Activated naive CD4-positive, alpha-beta T cell treated with anti-CD3 and anti-CD28 coated beads for 36 hours (primary cell): ENCODE measurements at places on chromosomes 1 and 21. TPM values are rescaled to one million over a fixed set of nuclear protein-coding genes. Genes with fewer than 3 reads are reported as not detected.

Gene ATP5PB
- 331 TPM for total RNA-seq

Gene PLA2G2C
- total RNA-seq: 0.94 TPM

Gene ACTL8
- not detected for total RNA-seq

Gene GLMN
- total RNA-seq: 14.0 TPM

Gene IGSF9
- not detected for total RNA-seq

DNA sequence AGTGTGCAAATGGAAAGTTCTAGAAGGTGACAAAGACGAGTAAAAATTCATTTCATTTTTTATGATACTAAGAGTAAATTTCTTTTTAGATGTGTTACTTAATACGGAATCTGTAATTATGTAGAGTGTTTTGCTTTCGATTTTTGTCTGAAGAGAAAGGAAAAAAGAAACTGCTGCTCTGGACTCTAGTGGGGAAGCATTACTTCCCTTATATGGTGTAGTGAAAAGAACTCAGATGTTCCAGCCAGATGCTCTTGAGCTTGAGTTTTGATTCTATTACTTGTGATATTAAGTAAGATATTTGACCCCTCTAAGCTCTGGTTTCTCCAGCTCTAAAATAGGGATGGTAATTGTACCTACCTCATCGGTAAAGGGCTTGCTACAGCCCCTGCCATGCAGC, 12.2 kb upstream of the GPR161 start:
- H3K4me3 ChIP-seq: no peak overlapping the region
- DNase-seq: no peak
- H3K4me1 ChIP-seq: peaks cover 14% of the 10 kb centered on the region
- no peak overlapping the region for H3K27ac ChIP-seq
- no peaks in the 10 kb centered on the region for H3K27me3 ChIP-seq

DNA sequence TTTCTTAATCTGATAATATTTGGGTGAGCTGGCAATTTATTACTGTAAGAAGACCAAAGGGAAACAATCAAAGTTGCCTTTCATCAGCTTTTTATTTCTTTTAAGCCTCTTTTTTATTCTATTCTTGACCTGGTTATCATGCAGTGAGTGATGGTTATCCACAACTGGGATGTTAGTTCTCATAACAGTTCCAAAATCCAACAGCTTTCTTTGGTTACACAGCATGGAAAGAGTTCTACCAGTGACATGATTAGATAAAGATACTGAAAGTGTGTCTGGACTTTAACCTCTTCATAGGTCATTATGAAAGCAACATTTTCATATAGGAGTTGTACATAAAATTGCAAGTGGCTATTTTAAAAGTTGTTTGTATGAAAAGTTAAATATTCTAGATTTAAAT, 163.0 kb downstream of the SYT2 start:
- H3K27ac ChIP-seq: no peak overlapping the region
- no peak overlapping the region for H3K4me3 ChIP-seq
- no peaks in the 10 kb centered on the region for H3K27me3 ChIP-seq
- H3K36me3 ChIP-seq: no peaks in the 10 kb centered on the region

DNA sequence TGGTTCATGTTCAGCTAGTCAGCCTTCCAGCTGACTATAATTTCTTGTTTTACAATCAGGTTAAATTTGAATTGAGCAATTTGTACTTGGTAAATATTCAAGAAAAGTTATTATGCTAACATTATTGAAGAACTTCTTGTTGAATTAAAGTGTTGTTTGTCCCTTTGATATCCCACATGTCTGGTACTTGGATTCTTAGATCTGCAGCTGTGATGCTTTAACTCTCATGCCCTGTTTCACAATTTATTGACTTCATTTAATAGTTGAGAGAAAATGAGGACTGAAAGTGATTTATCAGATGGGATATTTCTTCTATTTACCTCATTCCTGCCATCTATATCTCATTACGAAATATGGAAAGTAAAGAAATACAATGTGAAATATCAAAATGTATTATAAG, 92.8 kb downstream of the FASLG start:
- no peaks in the 10 kb centered on the region for H3K27me3 ChIP-seq
- H3K36me3 ChIP-seq: no peaks in the 10 kb centered on the region
- DNase-seq: no peak
- peaks cover 42% of the 10 kb centered on the region for H3K4me1 ChIP-seq
- no peak overlapping the region for H3K27ac ChIP-seq

- H3K4me1 ChIP-seq: peaks cover 12% of the 10 kb centered on the region
- H3K36me3 ChIP-seq: no peaks in the 10 kb centered on the region
- H3K27ac ChIP-seq: no peak overlapping the region
- no peak for DNase-seq
Observed at GRCh38 chr1:199273837-199274379, 635.1 kb downstream of the PTPRC start.

- H3K4me3 ChIP-seq: peak overlapping the region; percentile 71
- H3K27me3 ChIP-seq: no peaks in the 10 kb centered on the region
- H3K4me1 ChIP-seq: peaks cover 82% of the 10 kb centered on the region
- peaks cover 17% of the 10 kb centered on the region for H3K36me3 ChIP-seq
- peak overlapping the region; percentile 88 for H3K27ac ChIP-seq
Observed at GRCh38 chr1:198597690-198598430, 41.0 kb upstream of the PTPRC start.

- no peak overlapping the region for H3K4me3 ChIP-seq
- peaks cover 6% of the 10 kb centered on the region for H3K27me3 ChIP-seq
- H3K36me3 ChIP-seq: no peaks in the 10 kb centered on the region
- H3K27ac ChIP-seq: no peak overlapping the region
- no peak for DNase-seq
- no peaks in the 10 kb centered on the region for H3K4me1 ChIP-seq
Observed at GRCh38 chr1:95407886-95408291, 173.9 kb downstream of the RWDD3 start.

- DNase-seq: no peak
- no peaks in the 10 kb centered on the region for H3K36me3 ChIP-seq
- H3K4me3 ChIP-seq: no peak overlapping the region
- H3K27me3 ChIP-seq: no peaks in the 10 kb centered on the region
- no peaks in the 10 kb centered on the region for H3K4me1 ChIP-seq
Observed at GRCh38 chr1:10768552-10768951, 27.9 kb downstream of the CASZ1 start.

- H3K27me3 ChIP-seq: peaks cover 32% of the 10 kb centered on the region
- peaks cover 10% of the 10 kb centered on the region for H3K4me1 ChIP-seq
- no peaks in the 10 kb centered on the region for H3K36me3 ChIP-seq
- no peak overlapping the region for H3K27ac ChIP-seq
- no peak for DNase-seq
Observed at GRCh38 chr1:20729990-20730689, 2.4 kb downstream of the SH2D5 start.
